Activated naive CD4-positive, alpha-beta T cell treated with anti-CD3 and anti-CD28 coated beads, Interleukin-2, amount 10 ng/mL, durations not matched to agents 7 days and 5 days (primary cell): ENCODE measurements at places on chromosomes 6 and 20.

DNA sequence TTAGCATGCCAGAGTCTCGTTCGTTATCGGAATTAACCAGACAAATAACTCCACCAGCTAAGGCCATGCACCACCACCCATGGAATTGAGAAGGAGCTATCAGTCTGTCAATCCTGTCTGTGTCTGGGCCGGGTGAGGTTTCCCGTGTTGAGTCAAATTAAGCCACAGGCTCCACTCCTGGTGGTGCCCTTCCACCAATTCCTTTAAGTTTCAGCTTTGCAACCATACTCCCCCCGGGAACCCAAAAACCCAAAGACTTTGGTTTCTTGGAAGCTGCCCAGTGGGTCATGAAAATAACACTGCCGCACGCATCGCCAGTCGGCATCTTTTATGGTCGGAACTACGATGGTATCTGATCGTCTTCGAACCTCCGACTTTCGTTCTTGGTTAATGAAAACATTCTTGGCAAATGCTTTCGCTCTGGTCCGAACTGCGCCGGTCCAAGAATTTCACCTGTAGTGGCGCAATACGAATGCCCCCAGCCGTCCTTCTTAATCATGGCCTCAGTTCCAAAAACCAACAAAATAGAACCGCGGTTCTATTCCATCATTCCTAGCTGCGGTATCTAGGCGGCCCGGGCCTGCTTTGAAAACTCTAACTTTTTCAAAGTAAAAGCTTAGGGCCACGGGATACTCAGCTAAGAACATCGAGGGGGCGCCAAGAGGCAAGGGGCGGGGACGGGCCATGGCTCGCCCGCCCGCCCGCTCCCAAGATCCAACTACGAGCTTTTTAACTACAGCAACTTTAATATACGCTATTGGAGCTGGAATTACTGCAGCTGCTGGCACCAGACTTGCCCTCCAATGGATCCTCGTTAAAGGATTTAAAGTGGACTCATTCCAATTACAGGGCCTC lies 1958.5 kb upstream of the DEFB115 start:
- H3K4me3 ChIP-seq = no peak overlapping the region
- H3K36me3 ChIP-seq = peaks cover 10% of the 10 kb centered on the region
- no peak for DNase-seq
- H3K27ac ChIP-seq = no peak overlapping the region

- no peak overlapping the region for H3K27ac ChIP-seq
- no peak for DNase-seq
- no peak overlapping the region for H3K4me3 ChIP-seq
- H3K36me3 ChIP-seq = no peaks in the 10 kb centered on the region
- no peaks in the 10 kb centered on the region for H3K27me3 ChIP-seq
- peaks cover 2% of the 10 kb centered on the region for H3K4me1 ChIP-seq
Measured at GRCh38 chr20:43495388-43495787, 12.1 kb upstream of the L3MBTL1 start.

DNA sequence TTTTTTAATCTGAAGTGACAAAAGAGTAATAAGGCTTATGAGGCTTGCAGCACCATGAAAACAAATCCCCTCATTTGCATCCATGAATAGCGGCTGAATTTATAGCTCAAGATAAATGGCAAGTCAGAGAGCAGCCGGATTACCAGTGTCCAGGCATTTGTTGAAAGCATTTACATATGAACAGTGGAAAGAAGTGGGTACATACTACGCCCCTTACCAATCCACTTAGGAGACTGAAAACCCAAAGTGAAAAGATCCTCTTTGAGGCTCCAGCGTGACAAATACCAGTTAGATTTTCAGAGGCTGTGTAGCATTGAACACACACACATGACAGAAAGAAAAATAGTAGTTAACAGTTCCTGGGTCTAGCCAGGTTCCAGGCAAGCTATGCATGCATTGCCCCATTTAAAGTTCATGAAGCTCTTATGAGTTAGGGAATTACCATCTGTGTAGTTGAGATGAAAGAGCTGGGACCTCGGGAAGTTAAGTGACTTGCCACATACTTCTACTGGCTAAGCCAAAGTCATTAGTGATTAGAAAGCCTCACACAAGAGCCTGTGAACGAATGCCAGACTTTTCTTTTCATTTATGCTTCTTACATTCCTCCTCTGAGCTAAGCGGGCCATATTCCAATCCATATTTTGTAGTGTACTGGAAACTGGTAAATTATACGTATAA lies 28.3 kb upstream of the NHSL1 start:
- H3K27me3 ChIP-seq = peaks cover 20% of the 10 kb centered on the region
- DNase-seq = no peak
- H3K27ac ChIP-seq = no peak overlapping the region
- no peaks in the 10 kb centered on the region for H3K4me1 ChIP-seq
- no peak overlapping the region for H3K4me3 ChIP-seq

- H3K27me3 ChIP-seq = peaks cover 13% of the 10 kb centered on the region
- peak overlapping the region; percentile 68 for H3K4me3 ChIP-seq
- DNase-seq = peak; percentile 60
Measured at GRCh38 chr20:32482442-32483261, 102.5 kb downstream of the NOL4L start.

DNA sequence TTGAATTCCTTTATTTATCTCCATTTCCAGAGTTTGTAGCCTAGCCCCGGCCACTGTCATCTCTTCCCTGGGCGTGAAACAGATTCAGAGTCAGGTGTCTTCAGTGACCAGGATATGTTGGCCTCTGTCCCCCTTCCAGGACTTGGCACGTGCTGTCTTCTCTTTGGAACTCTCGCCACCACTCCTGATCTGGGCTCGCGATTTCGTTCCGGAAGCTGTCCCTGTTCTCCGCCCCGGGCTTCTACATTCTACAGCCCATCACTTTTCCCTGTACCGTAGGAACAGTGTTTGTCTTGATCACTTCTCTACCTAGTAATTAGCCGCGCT lies 739 bp downstream of the GSS start:
- H3K4me3 ChIP-seq = peak overlapping the region; percentile 94
- H3K4me1 ChIP-seq = peaks cover 33% of the 10 kb centered on the region
- H3K27ac ChIP-seq = peak overlapping the region; percentile 90
- H3K36me3 ChIP-seq = peaks cover 15% of the 10 kb centered on the region

DNA sequence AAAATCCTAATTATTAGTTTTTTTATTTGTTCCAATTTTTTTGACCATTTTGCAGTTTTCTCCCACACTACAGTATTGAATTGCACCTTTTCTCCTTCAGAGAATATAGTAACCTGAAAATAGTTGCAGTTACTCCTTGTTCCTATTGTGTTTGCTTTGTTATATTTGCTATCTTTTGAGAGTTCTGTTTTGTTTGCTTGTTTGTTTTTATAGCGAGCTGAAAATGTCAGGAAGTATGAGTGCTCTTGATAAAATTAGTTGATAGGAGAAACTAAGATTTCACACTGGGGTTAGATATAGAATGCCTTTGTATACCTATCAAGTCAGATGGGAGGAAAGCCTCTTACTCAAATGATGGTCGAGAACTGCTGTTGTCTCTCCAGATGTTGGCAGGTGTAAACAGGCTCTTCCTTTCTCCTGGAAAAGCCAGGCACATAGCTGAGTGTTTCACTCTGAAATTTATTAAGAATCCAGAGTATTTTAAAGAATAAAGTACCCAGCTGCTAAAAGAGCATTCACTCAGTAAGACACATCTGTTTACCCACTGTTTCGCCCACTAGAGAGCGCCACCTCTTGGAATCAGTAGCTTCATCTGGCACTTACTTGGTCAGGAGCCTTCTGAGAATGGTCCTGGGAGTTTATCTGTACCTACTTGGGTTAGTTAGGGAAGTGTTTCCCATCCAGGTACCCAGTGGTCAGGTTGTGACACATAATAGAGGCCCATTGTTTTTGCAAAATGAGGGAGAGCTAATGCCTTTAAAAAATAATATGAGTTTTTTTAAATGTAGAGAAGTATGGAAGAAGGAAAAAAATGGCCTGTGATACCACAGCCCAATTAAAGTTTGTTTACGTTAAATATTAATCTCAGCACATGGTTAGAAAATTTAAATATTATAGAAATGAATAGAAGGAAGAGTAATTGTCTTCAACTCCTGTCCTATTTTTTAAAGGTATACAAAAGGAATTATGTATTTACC lies 11.2 kb downstream of the NT5DC1 start:
- no peak overlapping the region for H3K27ac ChIP-seq
- DNase-seq = peak; percentile 56
- H3K27me3 ChIP-seq = no peaks in the 10 kb centered on the region
- no peaks in the 10 kb centered on the region for H3K4me1 ChIP-seq
- peaks cover 43% of the 10 kb centered on the region for H3K36me3 ChIP-seq
- H3K4me3 ChIP-seq = no peak overlapping the region

DNA sequence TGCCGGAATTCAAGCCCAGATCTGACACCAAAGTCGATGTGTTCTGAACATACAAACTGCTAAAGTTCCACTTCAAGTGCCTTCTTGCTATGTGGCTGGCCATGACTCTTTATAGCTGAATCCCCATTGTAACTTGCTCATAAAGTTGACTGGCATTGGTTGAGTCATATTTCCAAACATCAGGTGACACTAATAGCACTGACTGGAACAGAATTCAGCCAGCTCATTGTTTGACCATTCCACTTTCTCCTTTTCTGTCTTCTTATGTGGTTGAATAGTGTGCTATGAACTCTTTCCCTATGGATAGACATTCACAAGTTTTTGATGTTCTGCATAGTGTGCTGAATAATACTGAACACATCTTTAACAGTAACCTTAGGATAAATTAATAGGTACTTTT lies 266.2 kb upstream of the ZFP64 start:
- H3K4me1 ChIP-seq = no peaks in the 10 kb centered on the region
- no peak overlapping the region for H3K4me3 ChIP-seq
- no peaks in the 10 kb centered on the region for H3K27me3 ChIP-seq
- no peak for DNase-seq
- no peaks in the 10 kb centered on the region for H3K36me3 ChIP-seq

- no peak for DNase-seq
- H3K36me3 ChIP-seq = no peaks in the 10 kb centered on the region
- no peak overlapping the region for H3K4me3 ChIP-seq
- H3K4me1 ChIP-seq = peaks cover 5% of the 10 kb centered on the region
Measured at GRCh38 chr20:32779500-32780211, 17.5 kb downstream of the DNMT3B start.

GRCh38 chr20:2521369-2522305 lies 12.9 kb upstream of the ZNF343 start:
- no peaks in the 10 kb centered on the region for H3K36me3 ChIP-seq
- no peak overlapping the region for H3K4me3 ChIP-seq
- peaks cover 35% of the 10 kb centered on the region for H3K27me3 ChIP-seq
- peak; percentile 68 for DNase-seq

DNA sequence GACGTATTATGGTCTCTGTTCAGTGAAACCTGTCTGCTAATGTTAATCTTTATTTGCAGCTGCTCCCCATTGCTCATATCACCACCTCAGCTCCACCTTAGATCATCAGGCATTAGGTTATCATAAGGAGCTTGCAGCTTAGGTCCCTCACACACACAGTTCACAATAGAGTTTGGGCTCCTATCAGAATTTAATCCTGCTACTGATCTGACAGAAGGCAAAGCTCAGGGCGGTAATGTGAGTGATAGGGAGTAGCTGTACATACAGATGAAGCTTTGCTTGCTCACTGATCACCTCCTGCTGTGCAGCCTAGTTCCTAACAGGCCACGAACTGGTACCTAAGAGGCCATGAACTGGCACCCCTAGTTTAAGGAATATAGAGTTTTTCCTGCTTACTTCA lies 989.7 kb downstream of the EYS start:
- DNase-seq = no peak
- no peak overlapping the region for H3K27ac ChIP-seq

- H3K27ac ChIP-seq = no peak overlapping the region
- no peaks in the 10 kb centered on the region for H3K36me3 ChIP-seq
- DNase-seq = no peak
- H3K27me3 ChIP-seq = no peaks in the 10 kb centered on the region
- H3K4me3 ChIP-seq = no peak overlapping the region
Measured at GRCh38 chr6:131470534-131470933, 102.5 kb upstream of the ARG1 start.

- DNase-seq = no peak
- H3K4me1 ChIP-seq = peaks cover 40% of the 10 kb centered on the region
- H3K36me3 ChIP-seq = peaks cover 2% of the 10 kb centered on the region
- H3K27ac ChIP-seq = peak overlapping the region; percentile 0
Measured at GRCh38 chr6:107656883-107657282, 167.0 kb downstream of the SOBP start.

DNA sequence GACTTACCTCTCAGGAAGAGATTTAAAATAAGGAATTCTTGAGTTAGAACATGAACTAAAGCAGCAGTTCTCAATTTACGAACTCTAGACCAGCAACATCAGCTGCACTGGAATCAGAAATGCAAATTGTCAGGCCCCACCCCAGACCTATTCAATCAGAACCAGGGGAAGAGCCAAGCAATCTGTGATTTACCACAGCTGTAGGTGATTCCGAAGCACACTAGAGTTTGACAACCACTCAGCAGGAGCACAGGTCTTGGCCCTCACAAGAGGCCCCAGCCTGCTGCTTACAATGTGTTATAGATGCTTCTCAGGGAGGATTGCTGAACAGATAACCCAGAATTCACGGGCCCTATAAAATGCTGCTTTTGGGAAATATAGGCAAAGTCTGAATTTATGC lies 279.2 kb downstream of the PTPRK start:
- H3K27ac ChIP-seq = no peak overlapping the region
- no peak overlapping the region for H3K4me3 ChIP-seq

DNA sequence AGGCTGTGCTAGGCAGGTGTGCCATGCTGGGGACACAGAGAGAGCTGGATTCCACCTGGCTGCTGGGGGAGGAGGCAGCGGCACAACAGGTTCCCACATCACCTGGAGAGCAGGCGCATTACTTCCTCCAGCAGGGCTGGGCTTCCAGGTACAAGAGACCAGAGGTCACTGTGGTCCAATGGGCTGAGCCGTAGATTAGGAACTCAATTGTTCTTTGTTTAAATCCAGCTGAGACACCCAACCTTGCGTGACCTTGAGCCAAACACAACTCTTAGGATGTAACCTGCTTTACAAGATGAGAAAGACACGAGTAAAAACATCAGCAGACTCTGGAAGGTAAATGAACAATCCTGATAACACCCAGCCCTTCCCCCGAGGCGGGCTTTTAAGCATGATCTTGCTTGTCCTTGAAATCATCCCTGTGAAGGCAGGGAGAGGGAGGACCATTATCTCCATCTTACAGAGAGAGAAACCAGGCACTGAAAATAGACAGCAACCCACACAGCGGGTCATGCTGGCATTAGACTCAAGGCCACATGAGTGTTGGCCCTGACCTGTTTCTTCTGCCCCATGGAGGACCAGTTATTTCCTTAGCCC lies 216.5 kb upstream of the RREB1 start:
- no peak overlapping the region for H3K4me3 ChIP-seq
- H3K4me1 ChIP-seq = no peaks in the 10 kb centered on the region
- no peak overlapping the region for H3K27ac ChIP-seq
- H3K36me3 ChIP-seq = no peaks in the 10 kb centered on the region
- peaks cover 5% of the 10 kb centered on the region for H3K27me3 ChIP-seq

DNA sequence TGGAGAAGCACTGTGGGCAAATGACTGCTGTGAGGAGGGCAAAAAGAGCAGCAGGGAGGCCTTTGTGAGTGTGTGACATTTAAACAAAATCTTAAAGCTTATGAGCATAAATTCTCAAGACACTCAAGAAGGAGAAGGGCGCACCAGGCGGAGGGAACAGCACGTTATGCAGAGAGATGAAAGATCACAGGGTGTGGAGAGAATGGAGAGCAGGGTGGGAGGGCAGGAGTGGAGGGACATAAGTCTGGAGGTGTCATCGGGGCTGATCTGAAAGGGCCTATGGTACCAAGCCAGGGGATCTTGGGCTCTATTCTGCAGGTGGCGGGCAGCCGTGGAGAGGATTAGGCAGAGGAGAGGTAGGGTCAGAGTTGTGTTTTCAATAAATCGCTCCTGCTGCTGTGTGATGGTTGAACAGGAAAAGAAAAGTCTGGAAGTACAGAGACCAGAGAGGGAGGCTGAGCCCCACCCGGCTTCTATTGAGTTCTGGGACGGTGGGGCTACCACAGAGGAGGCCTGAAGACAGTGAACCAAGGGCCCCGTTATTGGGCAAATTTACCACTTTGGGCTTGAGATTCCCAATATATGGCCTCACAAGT lies 24.3 kb upstream of the DLGAP4 start:
- no peak for DNase-seq
- no peak overlapping the region for H3K27ac ChIP-seq
- H3K4me3 ChIP-seq = no peak overlapping the region
- no peaks in the 10 kb centered on the region for H3K36me3 ChIP-seq
- H3K4me1 ChIP-seq = no peaks in the 10 kb centered on the region
